Right atrium auricular region (tissue), 2 donors: ENCODE measurements at places on chromosomes 16 and 17. TPM values are rescaled to one million over a fixed set of nuclear protein-coding genes. Genes with fewer than 3 reads are reported as not detected.

GRCh38 chr17:63029541-63029940 lies 63.5 kb downstream of the TANC2 start:
- no peak for DNase-seq

- no peak for DNase-seq
Measured at GRCh38 chr17:68344701-68345136, 53.4 kb downstream of the ARSG start.

- DNase-seq: no peak
Measured at GRCh38 chr17:16155536-16155935, 59.8 kb downstream of the NCOR1 start.

DNA sequence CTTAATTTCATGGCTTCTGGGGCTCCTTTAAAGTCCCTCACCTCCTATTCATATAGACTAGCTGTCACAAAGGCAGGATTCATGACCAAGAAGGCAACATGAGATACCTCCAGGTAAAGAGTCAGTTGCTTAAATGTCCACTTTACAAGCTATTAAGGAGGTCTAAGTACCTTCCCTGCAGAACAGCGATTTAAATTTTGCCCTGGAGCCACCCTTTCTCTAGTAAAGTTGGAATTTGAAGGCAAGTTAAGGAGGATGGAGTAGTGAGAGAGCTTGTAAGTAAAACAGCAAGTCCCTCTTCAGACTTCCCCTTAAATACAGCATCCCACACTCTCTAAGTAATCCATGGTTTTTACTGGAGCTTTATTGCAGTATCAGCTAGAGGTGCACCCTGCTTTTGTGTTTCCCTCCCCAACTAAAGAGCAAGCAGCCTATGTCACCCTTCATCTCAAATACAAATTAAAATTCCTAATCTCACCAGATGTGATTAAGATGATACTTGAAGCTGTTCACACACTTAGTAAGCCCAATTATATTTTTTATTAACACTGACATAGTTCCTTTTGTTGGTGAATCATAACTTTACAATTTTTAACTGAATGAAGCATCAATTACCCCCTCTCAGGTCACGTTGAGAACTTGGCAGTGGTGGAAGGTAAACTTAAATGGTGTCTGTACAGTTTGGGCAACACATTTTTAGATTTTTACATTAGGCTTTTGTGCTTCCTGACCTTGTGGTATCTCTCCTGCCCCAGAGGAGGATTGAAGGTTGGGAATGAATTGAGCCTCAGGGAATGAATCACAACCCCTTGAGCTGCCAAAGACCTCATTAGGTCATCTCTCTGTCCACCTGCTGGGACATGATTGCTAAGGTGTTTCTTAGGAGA lies 108.9 kb downstream of the TANGO6 start:
- no peak for DNase-seq

GRCh38 chr16:56728980-56729734 lies 772 bp upstream of the NUP93 start:
- no peak for DNase-seq

GRCh38 chr17:29163563-29163962 lies 16.6 kb downstream of the MYO18A start:
- DNase-seq: no peak

- no peak for DNase-seq
Measured at GRCh38 chr17:50524838-50525237, 7.7 kb upstream of the EPN3 start.

- no peak for DNase-seq
Measured at GRCh38 chr17:1390432-1391367, 9.3 kb downstream of the YWHAE start.

DNA sequence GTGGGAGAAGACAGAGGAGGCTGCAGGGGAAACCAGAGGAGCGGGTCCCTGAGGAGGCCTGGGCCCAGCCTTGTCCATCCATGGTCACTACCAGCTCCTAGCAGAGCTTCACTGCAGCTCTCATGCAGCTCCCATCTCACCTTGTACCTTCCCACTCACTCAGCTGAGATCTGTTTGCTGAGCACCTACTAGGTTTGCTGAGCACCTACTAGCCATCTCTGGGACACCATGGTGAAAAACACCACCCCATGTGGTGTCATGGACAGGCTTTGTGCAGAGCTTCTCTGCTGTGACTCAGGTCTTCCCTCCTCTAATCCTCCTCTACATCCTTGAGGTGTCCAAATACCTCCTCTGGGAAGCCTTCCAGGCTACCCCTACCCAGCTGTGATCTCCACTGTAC lies 58.6 kb downstream of the ENGASE start:
- no peak for DNase-seq

Gene IGF2BP1
- total RNA-seq: not detected

Gene PYDC1
- total RNA-seq: not detected

Gene CFDP1
- 33.6 TPM for total RNA-seq
